ENCODE measurements at places on chromosomes 13 and 19. TPM values are rescaled to one million over a fixed set of nuclear protein-coding genes. Genes with fewer than 3 reads are reported as not detected.

Gene FFAR2
- total RNA-seq: 0.17 TPM

Gene MAMSTR
- 7.5 TPM for total RNA-seq

Gene KIR3DL2
- not detected for total RNA-seq

Gene PSG4
- total RNA-seq: not detected

Gene CGB3
- not detected for total RNA-seq

Gene PPP2R1A
- 379 TPM for total RNA-seq

Gene FUT1
- total RNA-seq: 3.1 TPM

Gene IGFL3
- not detected for total RNA-seq

Gene ZNF154
- total RNA-seq: 4.5 TPM

Gene JOSD2
- 22.2 TPM for total RNA-seq

Gene GARIN5A
- total RNA-seq: 2.1 TPM

Gene PGLYRP1
- total RNA-seq: not detected

Gene TOMM40
- total RNA-seq: 45.2 TPM

Gene CEACAM19
- total RNA-seq: 8.5 TPM

Gene MEDAG
- 3.2 TPM for total RNA-seq

Gene CAMSAP3
- 0.39 TPM for total RNA-seq

Gene ZNF555
- 9.6 TPM for total RNA-seq

Gene MBD3L1
- total RNA-seq: not detected

Gene CGB8
- total RNA-seq: not detected

Gene MBD3L2
- not detected for total RNA-seq

Gene FFAR3
- not detected for total RNA-seq

Gene DHX34
- total RNA-seq: 4.7 TPM

Gene KLHL1
- total RNA-seq: not detected

Gene ETV2
- 0.28 TPM for total RNA-seq

Gene ZNF221
- total RNA-seq: 4.8 TPM

Gene CDX2
- total RNA-seq: not detected

Gene SHISA7
- total RNA-seq: not detected

Gene KIR2DL3
- not detected for total RNA-seq

Gene ELANE
- total RNA-seq: 0.26 TPM

Gene AZU1
- not detected for total RNA-seq
